ENCODE measurements at places on chromosomes 7 and 10. TPM values are rescaled to one million over a fixed set of nuclear protein-coding genes. Genes with fewer than 3 reads are reported as not detected.

The LDB3 gene
- 4.0 TPM for total RNA-seq

The SEMA3A gene
- 0.65 TPM for total RNA-seq

The CHST15 gene
- total RNA-seq: 26.1 TPM

The RBP3 gene
- total RNA-seq: not detected

The CPXM2 gene
- not detected for total RNA-seq

The PAX4 gene
- not detected for total RNA-seq

The MACC1 gene
- total RNA-seq: not detected

The MMP21 gene
- not detected for total RNA-seq

The SPDYE2B gene
- total RNA-seq: not detected

The DBNL gene
- 115 TPM for total RNA-seq

The ARL5B gene
- total RNA-seq: 16.0 TPM

The GNAT3 gene
- total RNA-seq: not detected

The VWA2 gene
- total RNA-seq: not detected

The SAP25 gene
- total RNA-seq: not detected

Measured in chondrocyte (in vitro differentiated cells).